ENCODE measurements at places on chromosomes 4 and X.
A peak's percentile ranks its signal among the peaks of the same experiment; 100 is the strongest.

- DNase-seq: no peak
Observed at GRCh38 chr4:137194670-137195069, 337.6 kb downstream of the PCDH18 start.

GRCh38 chr4:113969709-113970334 lies 9.6 kb downstream of the ARSJ start:
- DNase-seq: no peak

DNA sequence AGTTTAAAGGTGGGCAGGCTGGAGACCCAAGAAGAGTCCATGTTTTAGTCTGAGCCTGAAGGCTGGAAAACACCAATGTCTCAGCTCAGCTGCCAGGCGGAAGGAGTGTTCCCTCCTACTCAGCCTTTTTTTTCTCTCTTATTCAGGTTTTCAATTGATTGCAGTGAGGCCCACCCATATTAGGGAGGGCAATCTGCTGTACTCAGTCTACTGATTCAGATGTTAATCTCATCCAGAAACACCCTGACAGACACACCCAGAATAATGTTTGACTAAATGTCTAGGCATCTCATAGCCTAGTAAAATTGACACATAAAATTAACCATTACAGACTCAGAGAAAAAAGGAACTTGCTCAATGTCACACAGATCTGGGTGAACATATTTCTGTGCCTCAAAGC lies 347.1 kb downstream of the GBA3 start:
- no peak for DNase-seq

DNA sequence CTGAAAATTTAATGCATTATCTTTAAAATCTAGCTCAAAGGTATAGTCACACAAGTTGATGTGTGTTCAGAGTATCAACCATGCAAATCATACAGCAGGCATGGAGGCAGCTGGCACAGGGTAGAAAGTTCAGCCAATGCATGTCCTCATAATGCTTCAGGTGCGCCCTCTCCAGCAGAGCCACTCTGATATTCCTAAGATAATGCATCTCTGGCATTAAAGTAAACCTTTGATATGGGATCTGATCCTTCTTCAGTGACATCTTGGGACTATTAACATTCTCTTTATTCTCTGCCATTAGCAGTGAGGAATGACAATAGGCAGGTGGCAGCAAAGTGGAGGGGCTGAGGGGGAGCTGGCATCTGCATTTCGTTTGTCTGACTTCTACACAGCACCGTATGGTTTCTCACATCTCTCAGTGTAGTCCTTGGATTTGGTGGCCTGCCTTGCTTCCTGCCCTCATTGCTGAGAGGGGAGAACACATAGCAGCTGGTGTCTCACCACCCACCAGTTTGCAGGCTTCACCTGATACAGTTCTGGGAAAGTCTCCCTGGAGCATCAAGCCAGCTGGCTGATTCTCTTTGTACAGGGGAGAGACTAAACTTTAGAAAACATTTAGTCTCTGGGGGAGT lies 168.7 kb upstream of the TBC1D9 start:
- no peak for DNase-seq

DNA sequence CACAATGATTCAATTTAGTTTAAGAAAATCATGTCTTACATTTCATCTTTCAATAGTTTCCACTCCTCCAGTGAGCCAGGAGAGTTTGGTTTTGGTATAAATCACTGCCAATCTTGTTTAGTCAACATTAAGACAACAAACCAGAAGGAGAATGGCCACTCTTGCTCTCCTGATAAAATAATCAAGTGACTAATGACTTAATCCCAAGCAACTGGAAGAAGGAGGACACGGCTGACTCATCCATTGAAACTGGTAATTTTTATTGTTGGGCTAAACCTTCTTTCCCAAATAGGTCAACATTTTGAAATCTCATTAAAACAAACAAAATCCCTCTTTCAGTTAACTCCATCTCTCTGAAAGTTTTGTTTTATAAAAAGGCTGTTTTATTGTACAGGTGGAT lies 230.2 kb downstream of the CLCN4 start:
- no peak for DNase-seq

- no peak for DNase-seq
Observed at GRCh38 chr4:171928336-171928735, 115.1 kb downstream of the GALNTL6 start.

GRCh38 chrX:40808203-40808602 lies 72.9 kb upstream of the MED14 start:
- DNase-seq: no peak

DNA sequence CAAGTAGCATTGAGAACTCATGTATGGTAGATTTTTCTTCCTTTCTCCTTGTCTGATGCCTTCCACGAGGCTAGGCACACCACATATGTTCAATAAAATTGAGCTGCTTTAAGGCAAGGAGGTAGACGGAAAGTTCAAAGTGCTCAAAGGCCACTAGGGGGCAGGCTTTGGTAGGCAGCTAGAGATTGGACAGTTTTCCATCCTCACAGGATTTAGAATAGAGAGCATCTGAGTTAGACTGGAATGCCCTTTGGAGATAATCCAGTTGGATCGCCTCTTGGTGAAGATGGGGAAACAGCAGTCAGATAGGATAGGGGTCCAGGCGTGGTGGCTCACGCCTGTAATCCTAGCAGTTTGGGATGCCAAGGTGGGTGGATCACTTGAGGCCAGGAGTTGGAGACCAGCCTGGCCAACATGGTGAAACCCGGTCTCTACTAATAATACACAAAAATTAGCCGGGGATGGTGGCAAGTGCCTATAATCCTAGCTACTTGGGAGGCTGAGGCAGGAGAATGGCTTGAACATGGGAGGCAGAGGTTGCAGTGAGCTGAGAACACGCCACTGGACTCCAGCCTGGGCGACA lies 30.4 kb downstream of the ELF4 start:
- DNase-seq: peak; percentile 63

DNA sequence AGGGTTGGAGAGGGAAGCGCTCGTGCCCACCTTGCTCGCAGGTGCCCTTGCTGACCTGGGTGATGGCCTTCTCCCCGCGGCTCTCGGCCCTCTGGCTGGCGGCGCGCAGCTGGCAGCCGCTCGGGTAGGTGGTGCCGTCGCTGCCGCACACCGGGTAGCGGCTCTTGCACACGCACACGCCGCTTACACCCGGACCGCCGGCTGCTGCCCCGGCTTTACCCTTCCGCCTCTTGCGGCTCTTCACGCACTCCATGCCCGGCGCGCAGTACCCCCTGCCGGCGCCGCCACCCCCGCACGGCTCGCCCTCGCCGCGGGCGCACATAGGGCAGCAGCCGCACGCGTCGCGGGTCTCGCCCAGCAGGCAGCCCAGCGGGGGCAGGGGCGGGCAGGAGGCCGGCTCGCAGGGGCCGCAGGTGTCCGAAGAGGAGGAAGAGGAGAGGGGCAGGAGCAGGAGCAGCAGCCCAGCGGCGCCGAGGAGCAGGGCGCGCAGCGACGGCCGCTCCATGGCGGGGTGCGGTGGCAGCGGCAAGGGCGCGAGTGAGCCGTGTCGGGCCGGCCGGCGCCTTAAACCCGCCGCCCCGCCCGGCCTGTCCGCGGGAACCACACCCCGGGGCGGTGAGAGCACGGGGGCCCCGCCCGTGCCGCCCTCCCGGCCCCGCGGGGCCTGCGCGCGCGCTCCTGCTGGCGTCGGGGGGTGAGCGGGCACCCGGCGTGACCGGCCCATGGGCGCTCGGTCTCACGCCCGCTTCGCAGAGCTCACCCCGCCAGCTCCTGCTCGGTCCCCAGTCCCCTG lies at the start of gene IGFBP7:
TSS of gene IGFBP7 (minus strand) at position 539 of the 793 bp plus-strand sequence. CDS start at position 505, 34 bp downstream.
- peak; percentile 57 for DNase-seq

- DNase-seq: no peak
Observed at GRCh38 chr4:189804894-189805293, 135.8 kb upstream of the FRG1 start.

- DNase-seq: no peak
Observed at GRCh38 chr4:56102601-56103000, 153.9 kb downstream of the CEP135 start.

- no peak for DNase-seq
Observed at GRCh38 chr4:34720571-34720970, 1523.7 kb downstream of the ARAP2 start.

DNA sequence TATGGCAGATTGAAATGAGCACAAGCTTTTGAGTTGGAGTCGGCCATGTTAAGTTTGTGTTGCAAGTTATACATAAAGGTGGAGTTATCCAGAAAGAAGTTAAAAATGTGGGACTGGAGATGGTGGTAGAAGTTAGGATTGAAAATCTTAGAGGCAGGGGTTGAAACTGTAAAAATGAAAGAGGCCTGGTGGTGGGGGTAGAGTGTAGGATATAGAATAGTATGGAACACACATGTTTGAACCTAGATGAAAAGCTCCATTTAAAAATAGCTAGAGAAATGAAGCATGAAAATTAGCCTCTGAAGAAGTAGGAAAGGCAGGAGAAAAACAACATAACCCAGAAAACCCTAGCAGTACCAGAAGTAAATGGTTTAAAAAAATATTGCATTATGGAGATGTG lies 131.8 kb upstream of the ENPEP start:
- DNase-seq: peak; percentile 22

DNA sequence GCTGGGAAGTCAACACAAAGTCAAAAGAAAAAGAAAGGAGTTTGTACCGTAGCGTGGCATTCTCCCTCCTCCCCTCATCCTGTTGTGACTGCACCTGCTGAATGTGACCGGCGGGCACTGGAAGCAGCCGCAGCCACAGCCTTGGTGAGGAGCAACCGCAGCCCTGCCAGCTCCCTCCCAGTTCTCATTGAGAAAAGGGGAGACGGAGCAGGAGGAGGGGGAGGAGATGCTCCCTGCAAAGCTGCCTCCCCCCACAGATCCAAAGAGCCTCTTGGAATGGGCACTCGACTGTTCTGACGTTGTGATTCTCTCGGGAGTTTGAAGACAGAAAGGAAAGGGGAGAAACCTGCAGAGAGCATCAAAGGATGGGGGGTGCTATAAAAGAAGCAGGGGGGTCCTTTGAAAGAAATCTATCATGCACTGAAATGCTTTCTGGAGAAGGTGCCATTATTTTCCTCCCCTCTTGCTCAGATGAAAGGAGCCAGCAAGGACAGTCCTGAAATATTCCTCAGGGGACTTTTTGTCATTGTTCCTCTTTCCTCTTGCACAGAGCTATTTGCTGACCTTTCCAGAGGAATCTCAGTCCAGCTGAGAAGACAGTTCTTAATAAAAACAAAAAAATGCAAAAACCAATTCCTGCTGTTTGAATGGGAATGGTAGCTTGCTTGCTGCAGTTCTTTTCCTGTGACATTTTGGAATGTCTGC lies 429.7 kb downstream of the MAPK10 start:
- no peak for DNase-seq

DNA sequence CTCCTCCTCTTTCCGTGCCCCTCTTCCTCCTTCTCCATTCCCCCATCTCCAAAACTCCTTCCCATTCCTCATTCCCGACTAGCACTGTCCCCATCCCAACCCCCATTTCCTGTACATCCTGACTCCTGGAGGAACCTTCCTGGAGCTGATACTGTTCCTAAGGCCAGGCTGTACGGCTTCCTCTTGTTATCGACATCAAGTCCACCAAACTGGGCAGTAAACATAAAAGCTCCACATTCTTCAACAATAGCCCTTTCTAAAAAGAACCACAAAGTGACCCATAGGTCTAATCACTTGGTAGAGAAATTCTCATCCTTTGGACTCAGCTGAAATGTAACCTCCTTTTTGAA lies 22.9 kb downstream of the AWAT2 start:
- no peak for DNase-seq

GRCh38 chr4:87824352-87824751 lies 8.4 kb upstream of the MEPE start:
- DNase-seq: no peak

DNA sequence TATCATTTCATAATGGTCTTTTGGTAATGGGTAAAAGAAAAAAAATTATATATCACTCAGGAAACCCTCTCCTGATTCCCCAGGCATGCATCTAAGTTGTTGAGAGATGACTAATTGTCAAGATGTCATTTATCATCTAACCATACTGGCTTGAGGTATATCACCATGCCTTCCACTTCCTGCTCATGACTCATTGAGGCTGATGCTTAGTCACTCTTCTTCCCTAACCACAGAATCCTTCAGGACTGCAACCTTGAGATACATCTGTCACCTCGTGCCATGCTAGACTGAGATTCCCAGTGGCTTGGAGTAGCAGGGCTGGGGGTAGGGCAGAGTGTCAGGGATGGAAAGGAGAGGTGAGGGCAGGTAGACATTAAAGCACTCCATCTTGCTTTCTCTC lies 782.5 kb upstream of the INTU start:
- no peak for DNase-seq

- no peak for DNase-seq
Observed at GRCh38 chr4:10102474-10103332, 13.9 kb downstream of the WDR1 start.

DNA sequence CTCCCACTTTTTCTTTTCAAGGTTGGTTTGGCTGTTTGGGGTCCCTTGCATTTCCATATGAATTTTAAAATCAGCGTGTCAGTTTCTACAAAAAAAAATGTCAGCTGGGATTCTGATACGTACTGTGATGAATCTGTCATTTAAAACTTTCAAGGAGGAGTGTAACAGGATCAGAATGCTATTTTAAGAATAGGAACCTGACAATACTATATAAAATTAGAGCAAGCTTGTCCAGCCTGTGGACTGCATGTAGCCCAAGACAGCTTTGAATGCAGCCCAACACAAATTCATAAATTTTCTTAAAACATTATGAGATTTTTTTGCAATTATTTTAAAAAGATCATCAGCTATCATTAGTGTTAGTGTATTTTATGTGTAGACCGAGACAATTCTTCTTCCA lies 56.5 kb downstream of the TMEM164 start:
- no peak for DNase-seq

- DNase-seq: no peak
Observed at GRCh38 chr4:170009291-170009690, 16.9 kb downstream of the MFAP3L start.
